Astrocyte of the hippocampus (primary cell): ENCODE measurements at places on chromosomes 16 and 17.
A peak's percentile ranks its signal among the peaks of the same experiment; 100 is the strongest.

- DNase-seq = peak; percentile 88
Measured at GRCh38 chr16:51556694-51557340, 405.7 kb upstream of the SALL1 start.

- DNase-seq = peak; percentile 34
Measured at GRCh38 chr17:38705523-38705802, 390 bp downstream of the MLLT6 start.

DNA sequence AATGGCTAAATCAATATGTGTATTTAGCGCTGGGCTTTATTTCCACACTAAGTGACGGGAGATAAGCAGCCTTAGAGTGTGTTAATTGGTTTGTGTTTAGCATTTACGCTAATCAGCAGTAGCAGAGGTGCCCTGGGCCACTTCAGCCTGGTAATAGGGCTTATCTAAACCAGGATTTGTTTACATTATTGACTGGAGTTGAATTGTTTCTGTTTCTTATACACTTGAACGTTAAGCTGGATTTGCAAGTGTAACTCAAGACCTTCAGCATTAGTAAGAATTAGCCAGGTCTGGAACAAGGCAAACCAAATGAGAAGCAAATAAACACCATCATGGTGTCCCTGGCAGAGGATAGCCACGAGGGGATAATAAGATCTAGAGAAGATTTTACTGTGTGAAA lies 313.6 kb downstream of the HS3ST4 start:
- no peak for DNase-seq

- no peak for DNase-seq
Measured at GRCh38 chr16:9002042-9002441, 38.3 kb upstream of the USP7 start.

GRCh38 chr16:67803894-67804293 lies 2.5 kb downstream of the RANBP10 start:
- DNase-seq = no peak

DNA sequence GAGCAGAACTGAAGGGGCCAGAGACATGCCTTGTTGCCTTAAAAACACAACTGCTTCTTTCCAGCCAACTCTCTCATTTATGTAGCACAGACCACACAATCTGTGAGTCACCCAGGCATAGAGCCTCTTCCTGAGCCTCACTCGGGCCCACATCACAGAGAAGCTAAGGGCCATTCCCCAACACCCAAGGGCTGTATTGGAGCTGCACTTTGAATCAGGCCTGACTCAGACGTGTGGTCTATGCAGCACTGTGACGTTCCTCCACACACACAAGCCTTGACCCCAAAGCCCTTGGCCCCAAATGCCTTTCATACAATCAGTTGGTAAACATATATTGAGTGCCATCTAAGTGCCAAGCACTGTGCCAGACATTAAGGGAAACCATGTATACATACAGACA lies 308.9 kb upstream of the DYNLRB2 start:
- DNase-seq = peak; percentile 83

DNA sequence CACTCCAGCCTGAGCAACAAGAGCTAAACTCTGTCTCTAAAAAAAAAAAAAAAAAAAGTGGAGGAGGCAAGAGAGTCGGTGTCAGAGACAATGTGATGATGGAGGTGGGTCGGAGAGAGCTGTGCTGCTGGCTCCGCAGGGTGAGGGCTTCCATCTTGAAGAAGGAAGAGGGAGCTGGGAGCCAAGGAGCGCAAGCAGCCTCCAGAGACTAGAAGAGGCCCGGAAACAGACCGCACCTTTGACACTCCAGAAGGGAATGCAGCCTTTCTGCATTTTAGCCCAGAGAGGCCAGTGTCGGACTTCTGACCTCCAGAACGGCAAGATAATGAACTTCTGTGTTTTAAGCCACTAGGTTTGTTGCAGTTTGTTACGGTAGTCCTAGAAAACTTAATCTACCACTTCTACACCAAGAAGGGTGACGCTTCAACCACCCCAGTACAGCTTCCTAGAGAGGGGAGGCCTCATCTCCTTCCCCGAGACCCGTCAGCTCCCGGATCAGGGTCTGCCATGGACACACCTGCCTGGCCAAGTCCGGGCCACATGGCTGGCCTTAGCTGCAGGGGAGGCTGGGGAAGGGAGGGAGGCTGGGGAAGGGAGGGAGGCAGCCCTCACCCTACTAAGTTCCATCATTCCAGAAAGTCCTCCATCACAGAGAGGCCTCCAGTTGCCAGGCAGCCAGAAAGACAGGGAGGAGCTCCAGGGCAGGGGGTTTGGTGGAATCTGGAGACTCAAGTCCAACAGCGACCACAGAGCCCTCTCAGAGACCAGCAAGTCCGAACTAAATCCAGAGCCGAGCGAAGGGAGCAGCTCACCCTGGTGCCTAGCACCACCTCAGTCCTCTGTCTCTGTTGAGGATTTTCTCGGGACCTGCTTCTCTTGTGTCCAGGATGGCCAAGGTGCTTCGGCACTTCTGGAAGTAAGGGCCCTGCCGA lies 13.2 kb upstream of the RBFOX3 start:
- DNase-seq = no peak

DNA sequence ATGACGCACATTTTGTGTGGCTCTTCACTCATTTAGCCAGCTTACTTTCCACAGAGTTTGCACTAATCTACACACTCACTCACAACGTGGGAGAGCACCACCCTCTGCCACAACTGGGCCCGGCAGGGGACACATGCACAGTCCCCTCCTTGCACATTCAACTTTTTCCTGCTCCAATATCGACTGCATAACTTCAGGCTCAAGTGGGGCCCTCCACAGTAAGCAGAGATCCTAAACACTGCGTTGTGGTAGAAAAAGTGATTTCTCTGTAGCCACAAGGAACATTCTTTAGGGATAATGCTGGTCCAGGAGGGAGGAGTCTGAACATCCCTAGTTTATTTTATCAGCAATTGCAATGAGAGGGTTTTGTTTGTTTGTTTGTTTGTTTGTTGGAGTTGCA lies 40.0 kb downstream of the MRPS23 start:
- peak; percentile 32 for DNase-seq

GRCh38 chr17:4643676-4644075 lies 2.2 kb upstream of the ALOX15 start:
- DNase-seq = no peak

- no peak for DNase-seq
Measured at GRCh38 chr16:11080327-11080967, 136.1 kb downstream of the CLEC16A start.

DNA sequence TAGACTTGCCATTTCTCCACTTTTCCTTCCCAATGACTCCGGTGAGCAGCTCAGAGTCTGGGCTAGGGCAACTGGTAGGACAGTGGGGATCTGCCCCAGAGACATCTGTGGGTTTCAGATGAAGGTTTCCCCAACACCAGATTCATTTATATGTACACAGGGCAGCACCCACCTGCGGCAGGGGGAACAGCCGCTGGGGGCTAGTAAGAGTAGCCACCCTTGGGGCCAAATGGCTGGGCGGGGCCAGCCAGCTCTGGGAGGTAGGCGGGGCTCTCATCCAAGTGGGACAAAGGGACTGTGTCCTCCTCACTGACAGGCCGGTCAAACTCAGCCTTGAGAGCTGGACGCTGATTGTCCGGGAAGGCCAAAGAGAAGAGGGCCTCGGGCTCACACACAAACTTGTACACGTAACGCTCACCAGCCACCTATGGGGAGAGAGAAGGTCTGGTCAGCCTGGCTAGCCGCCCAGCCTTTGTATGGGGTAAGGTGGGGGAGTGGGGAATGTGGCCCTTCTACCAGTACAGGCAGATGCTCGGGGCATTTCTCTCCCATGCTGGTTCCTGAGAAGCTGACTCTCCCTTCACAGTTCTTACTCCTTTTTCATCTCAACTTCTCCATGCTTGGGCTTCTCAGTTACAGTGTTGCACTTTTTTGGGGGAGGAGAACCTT lies 17.7 kb downstream of the ETV4 start:
- DNase-seq = no peak

DNA sequence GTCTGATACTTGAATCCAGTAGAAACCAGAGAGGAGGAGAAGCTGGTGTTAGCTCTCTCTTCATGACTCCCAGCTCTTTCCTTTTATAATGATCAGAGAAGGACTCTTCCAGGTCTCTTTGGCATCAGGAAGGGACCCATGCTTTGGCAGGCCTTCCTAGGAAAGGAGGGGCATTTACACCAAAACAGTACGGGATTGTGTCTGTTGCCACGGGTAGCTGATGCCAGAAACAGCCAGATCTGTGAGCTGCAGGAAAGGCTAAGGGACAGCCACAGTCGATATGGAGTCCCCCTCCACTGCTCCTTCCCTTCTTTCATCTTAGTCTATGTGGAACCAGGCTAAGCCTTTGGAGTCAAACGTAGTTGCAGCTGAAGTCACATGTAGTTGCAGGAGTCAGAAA lies 9.3 kb downstream of the CEP295NL start:
- no peak for DNase-seq

DNA sequence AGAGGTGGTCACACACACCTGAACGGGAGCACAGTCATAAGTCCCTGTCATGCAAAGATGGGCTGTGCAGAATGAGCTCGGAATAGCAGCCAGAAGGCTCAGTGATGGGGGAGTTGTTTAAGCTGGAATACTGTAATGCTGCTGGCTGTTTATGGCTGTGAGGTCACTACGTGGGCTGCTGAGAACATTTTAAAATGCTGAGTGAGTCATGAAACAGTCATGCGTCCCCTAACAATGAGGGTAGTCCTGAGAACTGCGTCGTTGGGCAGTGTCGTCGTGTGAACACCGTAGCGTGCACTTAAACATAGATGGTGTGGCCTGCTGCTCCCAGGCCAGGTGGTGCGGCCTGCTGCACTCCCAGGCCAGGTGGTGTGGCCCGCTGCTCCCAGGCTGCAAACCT lies 39.7 kb downstream of the TBCD start:
- peak; percentile 96 for DNase-seq

- no peak for DNase-seq
Measured at GRCh38 chr17:41663451-41664171, 25.1 kb upstream of the EIF1 start.

DNA sequence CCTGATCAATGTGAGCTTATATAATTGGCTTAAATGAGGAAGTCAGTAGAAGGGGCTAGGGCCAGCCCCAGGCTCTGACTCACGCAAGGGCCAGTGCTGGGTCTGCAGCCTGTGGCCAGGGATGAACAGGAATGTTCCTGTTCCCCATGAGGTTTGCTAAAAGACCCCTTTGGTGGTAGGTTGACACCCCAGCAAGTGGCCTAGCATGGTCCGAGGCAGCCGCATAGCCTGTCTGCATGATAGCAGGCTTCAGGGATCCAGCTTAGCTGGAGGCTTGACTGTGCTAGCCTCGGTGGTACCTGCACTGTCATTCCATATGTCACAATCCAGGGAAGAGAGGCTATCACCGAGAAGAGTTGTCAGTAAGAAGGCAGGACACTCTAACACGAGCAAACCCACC lies 23.5 kb downstream of the TRIM25 start:
- DNase-seq = no peak

DNA sequence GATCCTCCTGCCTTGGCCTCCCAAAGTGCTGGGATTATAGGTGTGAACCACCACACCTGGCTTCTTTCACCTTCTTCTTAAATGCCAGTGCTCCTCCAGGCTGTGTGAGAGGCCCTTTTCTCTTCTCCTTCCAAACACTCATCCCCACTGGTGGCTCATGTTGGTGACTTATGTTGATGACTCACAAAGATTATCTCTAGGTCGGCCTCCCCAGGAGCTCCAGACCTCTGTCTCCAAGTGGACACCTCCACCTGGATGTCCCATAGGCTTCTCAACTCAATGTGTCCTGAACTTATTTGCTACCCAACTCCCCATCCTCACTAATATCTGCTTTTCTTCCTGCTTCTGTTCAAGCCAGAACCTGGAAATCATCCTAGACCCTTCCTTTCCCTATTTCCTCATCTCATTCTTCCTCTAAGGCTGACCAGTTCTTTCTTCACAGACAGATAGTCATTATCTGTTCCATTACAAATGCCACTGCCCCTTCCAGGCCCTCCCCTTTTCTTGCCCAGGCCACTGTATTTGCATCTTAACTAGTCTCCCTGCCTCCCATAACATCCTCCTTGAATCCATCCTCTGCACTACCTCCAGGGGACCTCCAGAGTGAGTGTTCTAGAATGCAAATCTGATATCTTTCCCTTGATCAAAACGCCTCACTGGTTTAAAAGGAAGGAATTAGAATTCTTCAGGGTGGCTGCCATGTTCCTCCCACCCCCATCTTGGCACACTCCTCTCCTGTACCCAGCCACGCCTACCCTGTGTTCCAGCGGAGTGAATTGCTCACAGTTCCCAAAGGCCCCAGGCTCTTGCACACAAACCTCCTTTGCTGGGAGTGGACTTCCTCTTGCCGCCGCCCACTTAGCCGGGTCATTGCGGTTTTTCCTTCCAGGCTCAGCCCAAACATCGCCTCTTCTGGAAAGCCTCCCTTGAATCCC lies 34.8 kb upstream of the FBXO47 start:
- peak; percentile 23 for DNase-seq

DNA sequence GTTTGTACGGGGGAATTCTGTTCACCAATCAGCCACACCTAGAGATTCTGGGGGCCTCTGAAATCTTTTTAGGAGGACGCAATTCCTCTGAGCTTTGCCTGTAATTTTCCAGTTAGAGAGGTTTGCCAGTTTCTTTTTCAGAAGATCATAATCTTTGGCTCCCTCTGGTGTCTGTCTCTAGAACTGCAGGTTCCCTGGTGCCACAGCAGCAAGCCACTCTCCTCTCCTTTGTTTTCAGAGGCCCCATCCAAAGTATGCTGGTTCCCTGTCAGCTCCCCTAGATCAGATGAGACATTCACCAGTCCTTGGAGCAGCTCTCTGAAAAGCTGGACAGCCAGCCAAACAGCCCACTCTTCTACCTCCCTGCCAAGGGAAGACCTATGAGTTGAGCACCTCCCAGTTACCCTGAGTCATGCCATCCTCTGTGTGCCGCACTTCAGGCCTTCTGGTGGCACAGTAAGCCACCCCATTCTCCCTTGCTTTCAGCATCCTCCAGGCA lies 36.1 kb downstream of the RNF112 start:
- peak; percentile 89 for DNase-seq

- no peak for DNase-seq
Measured at GRCh38 chr16:66065925-66066324, 300.6 kb upstream of the CDH5 start.

- DNase-seq = peak; percentile 60
Measured at GRCh38 chr16:66539623-66540469, 10.1 kb downstream of the TK2 start.
